ENCODE measurements at places on chromosomes 2 and 18. TPM values are rescaled to one million over a fixed set of nuclear protein-coding genes. Genes with fewer than 3 reads are reported as not detected.

The FHOD3 gene
- total RNA-seq = 0.52 TPM

- H3K27me3 ChIP-seq = no peaks in the 10 kb centered on the region
- no peak for DNase-seq
- no peak overlapping the region for H3K4me3 ChIP-seq
- no peaks in the 10 kb centered on the region for H3K36me3 ChIP-seq
These were observed 1472.2 kb downstream of the SUCLG1 start for GRCh38 chr2:82986899-82987298.

The AOX1 gene
- total RNA-seq = 60.0 TPM

DNA sequence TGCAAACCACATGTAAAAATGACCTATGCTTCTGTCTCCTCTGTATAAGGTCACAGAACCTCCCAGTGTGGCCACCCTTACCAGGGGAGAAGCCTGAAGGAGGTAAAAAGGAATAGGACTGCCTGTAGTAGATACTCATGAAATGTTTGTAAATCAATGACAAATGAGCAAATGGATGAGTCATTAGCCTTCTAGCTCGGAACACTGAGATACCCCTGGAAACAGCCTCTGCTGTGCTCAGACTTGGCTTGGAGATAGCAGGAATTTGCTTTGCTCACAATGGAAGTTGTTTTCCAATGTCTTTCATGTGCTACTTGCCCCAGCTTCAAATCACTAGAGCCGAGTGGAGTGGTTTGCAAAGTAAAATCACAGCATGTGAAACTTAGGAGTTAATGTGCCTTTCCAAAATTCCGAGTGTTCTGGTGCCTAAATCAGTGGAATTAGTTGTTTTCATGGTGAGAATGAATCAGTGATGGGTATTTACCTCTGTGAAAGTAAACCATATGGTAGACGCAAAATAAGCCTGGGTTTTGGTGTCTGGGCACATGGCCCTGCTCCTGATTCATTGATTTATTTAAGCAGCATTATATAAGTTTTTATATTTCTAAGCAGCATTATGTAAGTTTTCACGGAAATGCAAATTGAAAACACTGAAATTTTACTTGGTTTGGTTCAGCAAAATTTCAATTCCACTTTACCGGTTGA is 154.0 kb upstream of the MAP3K20 start:
- no peak overlapping the region for H3K4me3 ChIP-seq
- H3K27me3 ChIP-seq = no peaks in the 10 kb centered on the region
- peaks cover 14% of the 10 kb centered on the region for H3K4me1 ChIP-seq
- H3K36me3 ChIP-seq = no peaks in the 10 kb centered on the region

DNA sequence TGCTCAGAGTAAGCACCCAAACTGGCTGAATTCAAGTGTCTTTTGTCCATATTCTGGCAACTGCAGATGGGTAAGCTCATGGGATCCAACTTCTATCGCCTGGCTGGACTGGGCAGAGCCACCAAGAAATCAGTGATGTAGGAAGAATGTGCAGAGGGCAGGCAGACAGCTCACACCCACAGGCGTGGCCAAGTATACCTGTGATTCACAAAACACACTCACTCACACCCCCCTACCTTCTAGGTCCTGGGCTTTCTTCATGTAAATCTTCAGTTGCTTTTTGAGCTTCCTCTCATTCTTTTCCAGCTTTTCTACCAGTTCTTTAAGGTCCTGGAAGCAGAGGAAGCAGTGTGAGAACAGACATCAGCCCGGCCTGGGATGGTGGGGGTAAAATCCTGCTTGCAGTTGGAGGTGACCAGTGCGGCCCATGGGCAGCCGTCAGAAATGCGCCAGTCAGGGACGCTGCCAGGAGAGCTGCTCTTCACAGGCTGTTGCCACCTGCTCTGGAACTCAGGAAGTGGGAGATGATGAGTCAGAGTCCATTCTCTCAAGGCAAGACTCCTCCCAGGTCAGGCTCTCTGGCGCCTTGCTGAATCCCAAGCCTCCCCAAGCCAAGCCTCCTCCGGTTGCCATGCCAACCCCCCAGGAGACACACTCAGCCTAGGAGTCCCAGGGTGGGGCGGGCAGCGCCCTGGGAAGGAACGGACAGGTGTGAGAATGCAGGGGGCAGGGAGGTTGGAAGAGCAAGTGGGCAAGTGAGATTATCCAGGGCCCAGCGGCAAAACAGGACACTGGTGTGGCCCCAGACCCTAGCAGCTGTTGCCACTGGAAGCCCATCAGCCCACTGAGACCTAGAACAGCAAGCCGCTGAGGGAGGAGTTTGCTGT is 36.2 kb upstream of the ACAA2 start:
- H3K36me3 ChIP-seq = no peaks in the 10 kb centered on the region
- no peak overlapping the region for H3K27ac ChIP-seq
- H3K4me1 ChIP-seq = no peaks in the 10 kb centered on the region
- peak; percentile 28 for DNase-seq
- no peak overlapping the region for H3K4me3 ChIP-seq

GRCh38 chr2:172226244-172227061 is 123.8 kb upstream of the DLX2 start:
- no peaks in the 10 kb centered on the region for H3K36me3 ChIP-seq
- no peak overlapping the region for H3K4me3 ChIP-seq
- H3K27me3 ChIP-seq = no peaks in the 10 kb centered on the region
- H3K4me1 ChIP-seq = peaks cover 34% of the 10 kb centered on the region
- DNase-seq = peak; percentile 75
- H3K27ac ChIP-seq = peak overlapping the region; percentile 35

DNA sequence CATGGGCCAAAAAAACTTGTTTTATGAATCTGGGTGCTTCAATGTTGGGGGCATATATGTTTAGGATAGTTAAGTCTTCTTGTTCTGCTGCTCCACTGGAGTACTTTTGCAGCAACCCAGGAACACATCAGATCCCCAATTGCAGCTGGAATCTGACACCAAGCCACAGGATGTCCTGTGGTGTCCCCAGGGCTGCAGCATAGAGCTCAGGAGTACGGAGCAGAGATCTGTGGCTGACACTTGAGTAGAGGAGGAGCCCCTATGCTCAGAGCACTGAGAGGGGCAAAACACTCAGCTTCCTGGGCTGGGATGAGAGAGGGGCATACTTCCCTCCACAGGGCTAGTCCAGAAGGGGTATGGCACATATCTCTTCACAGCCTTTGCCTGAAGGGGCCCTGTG is 138.9 kb upstream of the ERBB4 start:
- H3K27ac ChIP-seq = no peak overlapping the region
- no peak overlapping the region for H3K4me3 ChIP-seq
- no peaks in the 10 kb centered on the region for H3K27me3 ChIP-seq
- no peak for DNase-seq

- no peak overlapping the region for H3K4me3 ChIP-seq
- H3K27me3 ChIP-seq = no peaks in the 10 kb centered on the region
- H3K36me3 ChIP-seq = no peaks in the 10 kb centered on the region
- H3K4me1 ChIP-seq = peaks cover 8% of the 10 kb centered on the region
- no peak for DNase-seq
These were observed 117.7 kb upstream of the RAB6C start for GRCh38 chr2:129861666-129862288.

All from body of pancreas (tissue), 4 donors.